Mononuclear cell (primary cell): ENCODE measurements at places on chromosomes 13 and 19. TPM values are rescaled to one million over a fixed set of nuclear protein-coding genes. Genes with fewer than 3 reads are reported as not detected.

PLEKHA4 gene
- 1.3 TPM for total RNA-seq

SLC1A6 gene
- total RNA-seq = 0.10 TPM

CFAP97D2 gene
- total RNA-seq = 0.94 TPM

SPATA13 gene
- 122 TPM for total RNA-seq

LILRB5 gene
- 0.10 TPM for total RNA-seq

BEST2 gene
- total RNA-seq = not detected

TMEM221 gene
- not detected for total RNA-seq

TSSK6 gene
- total RNA-seq = 6.3 TPM

URAD gene
- total RNA-seq = not detected

PMIS2 gene
- not detected for total RNA-seq

TMEM238 gene
- 1.9 TPM for total RNA-seq

NOSIP gene
- 88.6 TPM for total RNA-seq

PSG3 gene
- 0.10 TPM for total RNA-seq

TMEM86B gene
- total RNA-seq = 2.0 TPM

GIPC3 gene
- 0.21 TPM for total RNA-seq

IFNL1 gene
- not detected for total RNA-seq

TMEM272 gene
- 1.0 TPM for total RNA-seq
